NCI-H1417 treated with DMSO at 0.1 percent for 48 hours (cell line): ENCODE measurements at places on chromosomes 4 and X.

DNA sequence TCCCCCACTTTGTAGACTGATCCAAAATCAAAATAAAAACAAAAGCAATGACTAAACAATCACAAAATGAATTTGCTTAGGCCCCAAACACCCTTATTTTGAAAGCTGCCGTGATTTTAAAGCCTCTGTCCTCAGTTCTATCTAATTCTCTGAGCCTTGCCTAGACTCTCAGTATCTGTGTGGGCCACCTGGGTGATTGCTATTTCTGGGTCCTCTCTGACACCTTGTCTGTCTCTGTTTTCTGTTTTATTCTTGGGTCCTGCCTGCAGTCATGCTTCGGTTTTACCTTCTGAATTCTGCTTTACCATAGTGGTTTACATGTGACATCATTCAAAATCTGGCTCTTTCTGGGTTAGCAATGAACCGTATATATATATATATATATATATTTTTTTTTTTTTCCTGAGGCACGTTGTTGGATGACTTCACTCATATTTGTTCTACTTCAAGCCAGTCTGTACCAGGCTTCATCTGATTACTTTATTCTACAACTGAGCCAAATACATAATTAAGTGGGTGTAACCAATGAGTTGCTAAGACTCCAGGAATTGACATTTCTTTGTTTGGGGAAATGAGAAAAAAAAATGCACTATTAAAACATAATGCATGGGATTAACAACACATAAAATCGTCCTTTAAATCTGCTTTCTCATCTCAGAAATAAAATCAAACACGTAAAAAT is 710.7 kb upstream of the SLIT2 start:
- DNase-seq = no peak

GRCh38 chr4:10619220-10619619 is 65.3 kb downstream of the CLNK start:
- DNase-seq = peak; percentile 69

- no peak for DNase-seq
Observed at GRCh38 chr4:79082997-79083396, 143.8 kb upstream of the PAQR3 start.

DNA sequence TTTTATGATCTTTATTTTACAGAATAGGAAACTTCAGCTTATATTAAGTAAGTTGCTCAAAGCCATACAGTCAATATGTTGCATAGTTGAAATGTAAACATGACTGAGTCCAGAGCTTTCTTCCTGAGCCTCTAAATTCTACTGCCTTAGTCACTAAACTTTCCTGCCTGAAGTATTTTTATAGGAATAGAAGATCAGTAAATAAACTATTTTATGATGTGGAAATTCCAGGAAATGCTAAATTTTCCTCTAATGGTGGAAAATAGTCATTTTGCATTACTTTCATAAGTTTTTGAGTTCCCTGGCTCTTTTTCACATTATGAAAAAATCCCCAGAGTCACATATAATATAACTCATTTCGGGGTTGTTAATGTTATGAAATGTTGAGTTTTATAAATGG is 182.8 kb downstream of the BANK1 start:
- no peak for DNase-seq

GRCh38 chr4:123399627-123400358 is 3.2 kb downstream of the SPRY1 start:
- DNase-seq = no peak

DNA sequence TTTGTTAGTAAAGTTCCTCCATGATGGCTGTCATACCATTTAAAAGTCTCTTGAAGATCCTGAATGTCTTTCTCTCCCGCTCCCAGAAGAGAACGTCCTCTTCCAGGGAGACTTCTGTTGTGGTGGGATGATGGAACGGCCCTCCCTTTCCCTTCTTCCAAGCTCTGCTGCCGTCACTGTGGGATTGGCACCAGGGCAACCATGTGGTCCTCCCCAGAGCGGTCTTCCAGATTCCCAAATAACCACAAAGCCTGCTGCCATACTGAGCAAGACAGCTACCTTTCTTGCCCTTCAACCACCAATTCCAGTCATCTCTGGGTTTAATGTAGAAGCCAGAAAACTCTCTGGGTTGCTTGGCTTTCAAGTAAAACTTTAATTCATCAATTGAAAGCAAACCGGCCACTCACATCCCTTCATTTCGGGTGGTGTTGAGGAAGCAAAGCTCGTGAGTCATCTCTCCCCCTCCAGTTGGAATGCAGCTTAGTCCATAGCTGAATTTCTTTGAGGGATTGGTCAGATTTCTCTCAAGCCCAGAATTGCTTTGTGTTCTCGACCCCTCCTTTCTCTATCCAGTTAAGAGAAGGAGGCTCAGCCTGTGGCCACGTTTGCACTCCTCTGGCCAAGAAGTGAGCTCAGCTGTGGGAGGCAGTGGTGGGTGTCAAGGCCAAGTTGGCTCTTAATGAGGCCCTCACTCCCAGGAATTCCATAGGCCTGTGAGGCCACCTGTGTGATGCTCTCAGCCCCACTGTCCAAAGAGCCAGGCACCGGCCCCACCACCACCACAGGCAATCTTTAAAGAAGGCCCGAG is 36.9 kb downstream of the FHDC1 start:
- DNase-seq = no peak

DNA sequence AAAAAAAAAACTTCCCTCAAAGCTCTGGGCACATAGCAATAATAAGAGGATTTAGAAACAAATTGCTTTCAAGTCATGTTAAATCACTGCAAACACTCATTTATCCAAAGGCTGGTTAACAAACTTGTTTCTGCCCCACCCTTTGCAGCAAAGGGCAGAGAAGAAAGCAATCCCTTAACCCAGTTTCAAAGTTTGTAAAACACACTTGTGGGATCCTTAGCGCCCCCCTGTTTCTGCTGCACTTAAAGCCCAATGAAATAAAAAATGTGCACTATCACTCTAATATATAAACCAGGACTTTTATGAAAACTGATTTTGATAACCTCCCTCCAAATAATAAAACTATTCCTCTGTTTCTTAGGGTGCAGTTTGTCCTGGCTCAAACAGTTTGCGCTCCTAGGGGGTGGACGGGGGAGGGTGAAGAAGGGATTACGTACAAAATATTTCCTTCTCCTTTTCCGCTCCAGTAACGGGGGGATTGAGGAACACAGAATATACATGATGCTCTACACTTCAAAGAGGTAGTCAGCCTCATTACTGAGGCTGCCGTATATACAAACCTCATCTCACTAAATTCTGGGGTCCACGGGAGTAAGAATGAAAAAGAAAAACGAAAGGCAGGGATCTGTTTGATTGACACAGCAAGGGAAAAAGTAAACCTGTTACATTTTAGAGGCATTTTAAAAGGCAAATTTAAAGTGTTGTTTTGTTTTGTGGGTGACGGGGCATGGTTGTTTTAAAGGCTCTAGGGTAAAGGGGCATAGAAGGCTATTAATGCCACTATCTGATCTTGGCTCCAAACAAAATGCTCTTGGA is 3.1 kb upstream of the PCDH10 start:
- DNase-seq = no peak

DNA sequence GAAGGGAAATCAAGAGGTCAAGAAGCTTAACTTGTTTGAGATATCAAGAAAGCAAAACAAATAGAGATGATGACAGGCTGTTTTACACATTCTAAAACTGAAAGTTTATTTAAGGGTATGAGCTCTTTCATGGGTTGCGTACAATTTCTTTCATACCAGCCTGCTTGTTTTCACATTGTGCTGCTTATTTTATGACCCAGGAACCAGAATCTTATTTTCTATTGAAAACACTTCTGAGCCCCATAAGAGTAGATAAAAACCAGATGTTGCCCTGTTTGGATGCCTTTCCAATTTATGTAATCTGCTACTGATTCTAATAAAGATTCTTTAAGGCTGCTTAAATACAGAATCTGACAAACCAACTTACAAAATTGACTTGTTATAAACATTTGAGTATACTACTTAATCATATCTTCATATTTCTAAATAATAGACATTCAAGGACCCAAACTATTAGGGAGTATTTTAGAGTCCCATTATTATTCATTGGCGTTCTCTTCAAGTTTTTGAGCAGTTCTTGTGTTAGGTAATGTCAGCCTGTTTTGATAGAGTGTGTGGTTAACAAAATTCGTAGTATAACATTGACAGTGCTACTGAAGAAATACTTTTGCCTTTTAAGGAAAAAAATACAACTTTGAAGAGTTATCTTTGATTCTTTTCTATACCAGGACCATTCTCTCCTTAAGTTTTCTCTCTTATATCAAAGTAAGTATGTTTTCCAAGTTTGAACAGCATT is 74.4 kb downstream of the PDLIM5 start:
- no peak for DNase-seq

GRCh38 chr4:15340332-15340731 is 87.5 kb upstream of the C1QTNF7 start:
- DNase-seq = no peak

GRCh38 chr4:158778156-158778711 is 9.4 kb downstream of the FNIP2 start:
- no peak for DNase-seq

GRCh38 chr4:14386196-14386595 is 616.1 kb upstream of the CPEB2 start:
- no peak for DNase-seq

DNA sequence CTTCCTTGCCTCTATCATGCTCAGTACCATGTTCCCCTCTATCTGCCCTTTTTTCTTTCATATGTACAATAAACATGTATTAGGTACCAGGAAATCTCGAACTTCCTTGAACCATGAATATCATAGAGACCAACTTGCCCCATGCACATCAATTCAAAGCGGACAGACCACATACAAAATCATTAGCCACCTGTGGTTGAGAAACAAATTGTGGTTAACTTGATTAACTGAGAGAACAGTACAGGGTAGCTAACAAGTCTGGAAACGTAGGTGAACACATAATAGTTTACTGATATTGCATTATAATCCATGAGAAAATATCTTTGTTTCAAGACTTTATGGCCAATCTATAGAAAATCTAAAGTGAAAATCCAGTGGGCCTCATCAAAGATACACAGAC is 8.2 kb downstream of the CASP3 start:
- DNase-seq = no peak
